Liver (tissue), 10 donors: ENCODE measurements at places on chromosomes 4 and X. TPM values are rescaled to one million over a fixed set of nuclear protein-coding genes. Genes with fewer than 3 reads are reported as not detected.

The TRPC3 gene
- 0.33 TPM for total RNA-seq

The KCND1 gene
- total RNA-seq = 0.28 TPM

The AMTN gene
- not detected for total RNA-seq

The CCDC149 gene
- total RNA-seq = 11.2 TPM

The FGB gene
- total RNA-seq = 11,744 TPM

The ACE2 gene
- total RNA-seq = 4.1 TPM

DNA sequence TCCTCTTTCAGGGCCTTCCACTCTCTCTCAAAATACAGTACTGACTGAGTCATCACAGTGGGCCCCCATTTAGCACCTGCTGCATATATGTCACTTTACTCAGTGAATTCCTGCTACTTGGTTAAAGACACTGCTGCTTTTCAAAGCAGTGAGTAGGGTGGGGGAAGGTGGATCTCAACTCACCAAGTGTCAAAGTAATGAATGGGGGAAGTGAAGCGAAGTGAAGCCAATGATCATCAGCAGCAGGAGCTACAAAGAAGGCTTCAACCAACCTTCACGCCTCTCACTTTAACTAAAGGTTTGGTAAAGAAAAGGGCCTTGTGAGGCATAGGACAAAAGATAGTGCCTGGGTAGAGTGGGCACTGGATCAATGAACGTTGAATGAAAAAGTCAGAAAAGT is 424.1 kb downstream of the SMARCA1 start:
- no peak for DNase-seq

- peak; percentile 40 for DNase-seq
These were observed 42.3 kb upstream of the FAT1 start for GRCh38 chr4:186765673-186766546.

GRCh38 chrX:136731207-136731782 is 49.4 kb downstream of the ARHGEF6 start:
- DNase-seq = no peak

- no peak for DNase-seq
These were observed 447.5 kb upstream of the RASGEF1B start for GRCh38 chr4:81919223-81919622.

DNA sequence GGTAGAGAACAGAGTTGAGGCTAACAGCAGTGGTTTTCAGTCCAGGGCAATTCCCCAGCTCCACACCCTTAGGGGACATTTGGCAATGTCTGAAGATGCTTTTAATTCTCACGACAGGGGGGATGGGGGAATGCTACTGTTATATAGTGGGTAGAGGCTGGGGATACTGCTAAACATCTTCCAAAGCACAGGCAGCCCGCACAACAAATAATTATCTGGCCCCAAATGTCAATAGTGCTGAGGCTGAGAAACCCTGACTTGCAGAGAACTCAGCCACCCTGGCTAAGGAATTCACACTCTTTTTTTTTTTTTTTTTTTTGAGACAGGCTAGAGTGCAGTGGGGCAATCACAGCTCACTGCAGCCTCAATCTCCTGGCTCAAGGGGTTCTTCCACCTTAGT is 60.6 kb downstream of the POLR2B start:
- no peak for DNase-seq
